ENCODE measurements at places on chromosomes 12 and 14.

DNA sequence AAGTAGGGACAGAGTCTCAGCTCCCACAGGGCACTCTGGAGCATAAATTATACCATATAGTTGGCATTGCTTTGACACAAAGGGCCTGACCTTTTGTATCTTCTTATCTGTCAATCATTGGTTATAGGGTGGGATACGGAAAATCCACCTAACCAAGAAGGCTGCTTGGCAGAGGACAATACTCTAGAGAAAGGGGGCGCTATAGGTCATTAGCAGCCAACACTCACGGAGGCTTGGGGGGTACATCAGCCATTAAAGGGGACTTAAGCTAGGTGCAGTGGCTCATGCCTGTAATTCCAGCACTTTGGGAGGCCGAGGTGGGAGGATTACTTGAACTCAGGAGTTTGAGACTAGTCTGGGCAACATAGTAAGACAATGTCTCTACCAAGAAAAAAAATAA, 22.9 kb downstream of the SPTSSA start:
- no peak for DNase-seq

GRCh38 chr14:73392329-73393257, 65.8 kb downstream of the NUMB start:
- no peak for DNase-seq

DNA sequence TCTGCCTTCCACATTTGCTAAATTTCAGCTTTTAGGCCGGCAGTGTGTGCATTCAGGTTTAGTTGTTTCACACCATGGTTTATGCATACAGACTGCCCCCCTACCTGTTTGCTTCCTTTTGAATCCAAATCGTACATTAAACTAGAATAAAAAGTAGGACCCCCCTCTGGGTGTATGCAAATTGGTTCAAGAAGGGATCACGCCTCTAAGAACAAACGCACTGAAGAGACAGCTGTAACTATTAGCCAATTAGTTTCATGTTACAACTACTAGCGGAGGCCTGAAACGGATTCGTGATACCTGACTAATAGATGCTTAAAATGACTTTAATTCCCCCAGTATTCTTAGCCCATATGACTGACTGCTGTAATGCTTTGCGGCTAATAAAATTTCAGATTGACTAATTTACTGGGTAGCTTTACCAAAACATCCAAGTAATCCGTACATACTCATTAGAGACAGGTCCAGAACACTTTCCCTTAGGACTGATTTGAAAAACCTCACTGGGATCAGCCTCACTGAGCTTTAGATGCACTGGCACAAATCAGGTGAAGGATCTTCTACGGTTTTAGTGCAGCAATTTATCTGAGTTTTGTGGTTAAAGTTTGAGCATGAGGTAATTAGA, 411.8 kb downstream of the NPAS3 start:
- DNase-seq: no peak

- DNase-seq: no peak
Measured at GRCh38 chr12:89273525-89273924, 78.8 kb downstream of the DUSP6 start.

Data from esophagus squamous epithelium (tissue), 5 donors.